ENCODE measurements at places on chromosomes 1 and 21. TPM values are rescaled to one million over a fixed set of nuclear protein-coding genes. Genes with fewer than 3 reads are reported as not detected.

The CDCA8 gene
- total RNA-seq: 10.1 TPM

The PFKFB2 gene
- total RNA-seq: 1.1 TPM

The TOR1AIP1 gene
- total RNA-seq: 22.0 TPM

The CELA3B gene
- total RNA-seq: not detected

The LRRC53 gene
- not detected for total RNA-seq

The RAP1GAP gene
- 0.09 TPM for total RNA-seq

The IFI44 gene
- 18.2 TPM for total RNA-seq

The COL16A1 gene
- total RNA-seq: 0.54 TPM

The SLAMF8 gene
- not detected for total RNA-seq

The GPBP1L1 gene
- total RNA-seq: 82.1 TPM

The RUNX3 gene
- total RNA-seq: under 0.01 TPM

The IRF6 gene
- 7.9 TPM for total RNA-seq

The SMCP gene
- not detected for total RNA-seq

The TEX38 gene
- not detected for total RNA-seq

The S100A6 gene
- 1,806 TPM for total RNA-seq

The SERTAD4 gene
- 1.4 TPM for total RNA-seq

The GATAD2B gene
- total RNA-seq: 5.3 TPM

The DCLRE1B gene
- 2.1 TPM for total RNA-seq

The CRP gene
- 0.09 TPM for total RNA-seq

The CYP2J2 gene
- total RNA-seq: 0.09 TPM

The ATP6V1G3 gene
- total RNA-seq: not detected

The RHOU gene
- 0.27 TPM for total RNA-seq

The LCE3D gene
- total RNA-seq: not detected

The DISP3 gene
- 0.09 TPM for total RNA-seq

The NPHS2 gene
- total RNA-seq: not detected

The KCNJ15 gene
- 0.18 TPM for total RNA-seq

The S100A9 gene
- 0.18 TPM for total RNA-seq

The MAEL gene
- not detected for total RNA-seq

The RGS16 gene
- total RNA-seq: under 0.01 TPM

The BARHL2 gene
- total RNA-seq: not detected

The S100A16 gene
- total RNA-seq: 328 TPM

The HENMT1 gene
- 1.8 TPM for total RNA-seq

The ADCY10 gene
- total RNA-seq: under 0.01 TPM

The CCDC30 gene
- total RNA-seq: 0.27 TPM

The TSPAN2 gene
- total RNA-seq: 0.90 TPM

The CHI3L2 gene
- total RNA-seq: not detected

The TMEM234 gene
- total RNA-seq: 16.3 TPM

The NTNG1 gene
- total RNA-seq: 0.18 TPM
